ENCODE measurements at places on chromosomes 3 and 15.

DNA sequence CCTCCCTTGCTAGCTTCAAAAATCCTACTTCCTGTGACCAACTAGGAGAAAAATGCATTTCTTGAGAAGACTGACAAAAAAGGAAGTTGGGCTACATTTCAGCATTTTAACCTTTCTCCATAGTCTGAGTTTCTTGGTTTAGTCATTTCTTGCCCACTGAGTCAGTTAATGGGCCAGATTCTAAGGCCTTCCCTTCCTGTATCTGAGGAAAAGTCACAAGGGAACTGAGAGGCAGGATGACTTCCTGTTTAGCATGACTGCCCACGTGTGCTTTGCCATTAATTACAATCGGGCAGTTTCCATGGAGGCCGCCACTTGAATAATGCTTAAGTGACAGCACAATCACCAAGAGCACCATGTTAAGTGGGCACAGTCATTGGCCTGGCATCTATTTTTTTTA is 794.4 kb upstream of the LMCD1 start:
- DNase-seq, result no peak

- no peak for DNase-seq
Measured at GRCh38 chr15:41024885-41025284, 71.6 kb downstream of the CHAC1 start.

GRCh38 chr3:46571684-46572083 is 5.6 kb upstream of the LRRC2 start:
- no peak for DNase-seq

DNA sequence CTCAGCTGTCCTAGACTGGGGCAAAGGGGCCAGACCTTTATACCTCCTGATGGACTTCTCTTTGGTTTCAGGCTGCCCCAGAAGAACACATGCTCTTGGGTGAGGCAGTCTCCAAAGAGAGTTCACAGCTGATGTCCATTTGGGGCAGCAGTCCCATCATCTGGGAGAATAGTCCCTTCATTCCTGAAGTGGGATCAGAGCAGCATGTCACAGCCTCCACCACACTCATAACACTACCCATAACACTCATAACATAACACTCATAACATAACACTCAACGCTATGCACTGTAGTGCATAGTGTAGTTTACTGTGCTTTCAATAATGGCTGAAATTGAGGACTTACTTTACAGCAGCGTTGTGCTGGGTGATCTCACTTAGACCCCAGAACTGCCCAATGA is 36.7 kb upstream of the PLCL2 start:
- no peak for DNase-seq

- peak; percentile 25 for DNase-seq
Measured at GRCh38 chr3:36911990-36912804, 32.7 kb downstream of the TRANK1 start.

- no peak for DNase-seq
Measured at GRCh38 chr15:39135989-39136388, 444.9 kb upstream of the THBS1 start.

- DNase-seq, result no peak
Measured at GRCh38 chr3:101829874-101830273, 19.4 kb upstream of the NFKBIZ start.

DNA sequence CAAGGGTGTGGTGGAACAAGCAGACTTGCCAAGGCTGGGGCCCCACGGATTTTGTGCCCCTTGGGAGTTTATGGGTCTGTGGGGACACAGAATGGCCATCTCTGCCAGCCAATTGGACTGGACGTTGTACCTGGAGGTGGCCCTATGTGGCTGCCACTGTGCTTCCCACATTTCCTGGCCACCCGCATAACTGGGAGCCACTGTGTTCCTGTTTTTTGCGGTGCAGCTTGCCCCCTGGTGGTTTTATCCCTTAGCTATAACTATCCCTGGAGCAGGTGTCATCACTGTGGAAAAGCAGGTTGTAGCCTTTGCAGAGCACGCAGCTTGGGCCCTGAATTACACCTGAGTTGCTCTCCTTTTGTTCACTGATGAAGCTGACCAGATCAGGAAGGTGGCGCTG is 306.3 kb downstream of the ZPLD1 start:
- DNase-seq, result no peak

- DNase-seq, result no peak
Measured at GRCh38 chr3:131193641-131194238, 167.1 kb downstream of the NEK11 start.

DNA sequence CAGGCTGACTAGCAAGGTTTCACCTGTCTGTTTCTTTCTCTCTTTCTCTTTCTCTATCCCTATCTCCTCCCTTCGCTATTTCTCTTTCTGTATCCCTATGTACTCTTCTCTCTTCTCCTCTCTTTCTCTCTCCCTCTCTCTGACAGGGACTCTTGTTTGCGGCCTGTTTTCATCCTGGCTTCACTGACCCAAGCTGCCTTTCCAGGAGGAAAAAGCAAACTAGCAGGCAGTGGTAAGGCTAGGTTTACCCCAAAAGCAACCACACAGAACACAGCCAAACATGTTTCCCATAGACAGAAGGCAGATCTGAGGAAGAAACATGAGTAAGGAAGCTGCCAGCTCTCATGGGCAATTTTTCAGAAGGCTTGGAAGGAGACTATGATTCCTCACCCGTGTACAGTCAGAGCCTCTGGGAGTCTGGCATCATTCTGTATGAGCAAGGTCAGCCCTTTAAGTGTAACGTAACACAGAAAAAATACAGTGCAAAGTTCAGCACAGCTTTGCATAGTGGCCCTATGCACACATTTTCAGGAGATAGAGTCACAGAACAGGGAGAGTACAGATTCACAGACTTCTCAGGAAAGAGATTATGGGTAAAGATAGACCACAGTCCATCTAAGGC is 61.0 kb downstream of the OCA2 start:
- no peak for DNase-seq

GRCh38 chr3:30221619-30222018 is 384.8 kb upstream of the TGFBR2 start:
- DNase-seq, result no peak

- no peak for DNase-seq
Measured at GRCh38 chr3:51683566-51683965, 12.5 kb downstream of the TEX264 start.

GRCh38 chr3:51941463-51941797 is 274 bp downstream of the RRP9 start:
- DNase-seq, result no peak

GRCh38 chr3:174465177-174465576 is 394.0 kb upstream of the NAALADL2 start:
- DNase-seq, result no peak

- DNase-seq, result no peak
Measured at GRCh38 chr3:46959161-46959511, 17.4 kb downstream of the CCDC12 start.

DNA sequence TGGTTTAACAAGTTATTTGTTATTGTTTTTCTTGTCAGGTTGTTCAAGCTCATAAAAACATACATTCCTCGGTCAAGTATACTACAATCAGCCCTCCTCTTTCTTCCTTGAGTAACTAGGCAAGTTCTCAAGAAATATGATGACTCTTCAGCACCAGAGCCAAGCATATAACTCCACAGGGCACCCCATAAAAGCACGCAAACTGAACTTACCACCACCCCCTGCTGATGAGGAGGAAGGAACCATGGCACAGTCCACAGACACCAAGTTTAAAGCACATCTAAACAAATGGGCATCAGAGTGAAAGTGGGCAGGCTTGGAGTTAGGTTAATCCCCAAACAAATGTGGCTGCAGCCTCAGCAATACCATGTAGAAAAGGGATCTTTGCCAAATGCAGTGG is 5.3 kb downstream of the IP6K2 start:
- DNase-seq, result no peak

DNA sequence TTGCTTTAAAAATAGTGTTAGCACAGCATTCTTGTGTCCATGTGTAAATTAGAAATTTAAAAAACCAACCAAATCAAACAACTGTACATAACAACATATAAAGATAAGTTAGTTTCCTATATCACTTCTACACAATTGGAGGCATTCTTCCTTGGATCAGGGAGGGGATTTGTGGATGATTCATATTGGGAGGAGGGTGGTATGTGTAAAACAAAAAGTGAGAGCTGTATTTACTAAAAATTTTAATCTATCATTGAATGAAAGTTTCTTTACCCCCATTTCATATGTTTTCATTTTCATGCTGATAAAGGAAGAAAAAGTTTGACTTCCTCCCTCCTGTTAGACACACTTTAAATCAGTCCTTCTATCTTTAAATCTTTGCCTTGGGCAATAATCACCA is 325.0 kb downstream of the SATB1 start:
- no peak for DNase-seq

- DNase-seq, result no peak
Measured at GRCh38 chr3:8152821-8153418, 348.7 kb upstream of the LMCD1 start.

DNA sequence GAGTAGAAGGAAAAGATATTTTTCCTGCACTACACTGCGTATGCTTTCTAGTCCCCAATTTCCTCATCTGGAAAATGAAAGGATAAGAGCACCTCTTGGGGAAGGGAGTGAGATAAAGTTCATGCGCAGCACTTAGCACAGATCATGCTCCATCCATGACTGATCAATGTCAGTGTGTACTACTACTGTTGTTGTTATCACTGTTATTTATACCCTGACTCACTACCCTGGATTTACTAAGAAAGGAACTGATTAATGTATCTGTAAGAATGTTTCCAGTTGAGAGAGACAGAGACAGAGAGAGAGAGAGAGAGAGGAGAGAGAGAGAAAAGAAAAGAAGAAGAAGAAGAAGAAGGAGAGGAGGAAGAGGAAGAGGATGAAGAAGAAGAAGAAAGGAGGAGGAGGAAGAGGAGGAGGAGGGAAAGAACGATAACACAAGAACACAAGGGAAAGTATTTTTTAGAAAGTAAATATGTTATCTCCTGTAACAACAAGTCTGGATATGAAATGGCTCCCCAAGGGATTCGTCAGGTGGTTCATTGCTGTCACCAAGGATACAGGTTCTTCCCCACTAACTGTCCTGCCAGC is 212.2 kb upstream of the PROK2 start:
- no peak for DNase-seq

DNA sequence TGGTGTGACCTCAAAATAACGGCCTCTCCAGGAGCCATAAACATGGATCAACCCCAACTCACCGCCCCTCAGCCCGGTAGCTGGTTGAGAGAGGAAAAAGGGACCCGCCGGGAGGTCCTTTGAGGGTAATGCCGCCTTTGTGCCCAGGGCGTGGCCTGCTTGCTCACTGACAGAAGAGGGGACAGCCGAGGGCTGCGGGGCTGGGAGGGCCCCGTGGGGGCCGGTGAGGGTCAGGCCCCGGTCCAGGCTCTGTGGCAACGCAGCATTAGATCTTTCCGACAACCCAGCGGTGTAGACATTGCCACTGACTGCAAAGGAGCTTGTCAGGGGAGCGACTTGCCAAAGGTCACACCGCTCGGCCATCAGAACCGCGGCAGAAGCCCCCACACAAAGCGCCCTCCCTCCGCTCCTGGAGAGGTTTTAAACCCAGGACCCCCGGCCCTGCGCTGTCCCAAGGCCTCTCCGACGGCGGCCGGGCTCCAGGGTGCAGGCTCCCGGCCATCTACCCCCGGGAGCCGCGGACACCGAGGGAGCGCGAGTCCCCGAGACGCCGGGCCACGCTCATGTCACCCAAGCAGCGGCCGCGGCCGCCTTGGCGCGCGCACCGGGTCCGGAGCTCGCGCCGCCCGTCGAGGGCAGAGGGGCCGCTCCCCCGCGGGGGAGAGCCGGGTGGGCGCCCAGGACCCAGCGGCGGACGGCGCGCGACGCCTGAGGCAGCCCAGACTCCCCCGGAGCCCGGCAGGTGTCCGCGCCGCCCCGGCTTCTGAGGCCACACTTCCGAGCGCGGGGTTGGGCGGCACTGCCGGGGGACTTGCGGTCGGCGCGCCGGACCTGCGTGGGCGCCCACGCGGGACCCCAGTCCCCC is 975 bp downstream of the PCSK6 start:
- no peak for DNase-seq

- DNase-seq, result no peak
Measured at GRCh38 chr3:53534676-53535400, 40.4 kb downstream of the CACNA1D start.

DNA sequence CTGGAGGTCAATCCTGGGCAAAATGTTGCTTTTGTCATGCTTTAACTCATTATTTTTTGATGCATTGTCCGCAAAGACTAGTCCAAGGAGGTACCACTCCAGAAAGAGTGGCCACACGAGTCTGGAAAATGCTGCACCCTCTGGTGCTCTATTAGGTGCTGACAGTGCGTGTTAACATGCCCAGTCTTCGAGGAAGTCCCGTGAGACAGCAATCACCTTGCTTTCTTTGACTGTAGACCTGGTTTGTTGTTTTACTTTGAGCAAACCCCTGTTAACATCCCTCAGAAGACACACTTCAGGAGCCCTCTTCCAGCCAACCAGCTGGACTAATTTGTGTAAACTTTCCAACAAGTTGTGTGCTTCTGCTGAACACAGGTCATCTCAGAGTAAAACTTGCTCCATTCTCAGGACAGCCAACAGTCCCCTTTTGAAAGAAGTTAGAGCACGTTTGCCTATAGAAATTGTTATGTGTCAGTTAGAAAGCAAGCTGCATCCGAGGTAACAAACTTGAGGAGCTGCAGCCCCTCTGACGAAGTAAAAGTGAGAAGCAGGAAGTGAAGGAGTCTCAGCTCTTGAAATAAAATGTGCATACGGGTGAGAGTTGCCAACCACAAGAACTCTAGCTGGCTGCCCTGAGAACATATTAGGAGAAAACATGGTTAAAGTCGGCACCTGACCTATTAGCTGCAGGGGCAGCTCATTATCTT is 205.0 kb downstream of the LPP start:
- no peak for DNase-seq

- no peak for DNase-seq
Measured at GRCh38 chr15:67103432-67103831, 38.0 kb downstream of the SMAD3 start.

DNA sequence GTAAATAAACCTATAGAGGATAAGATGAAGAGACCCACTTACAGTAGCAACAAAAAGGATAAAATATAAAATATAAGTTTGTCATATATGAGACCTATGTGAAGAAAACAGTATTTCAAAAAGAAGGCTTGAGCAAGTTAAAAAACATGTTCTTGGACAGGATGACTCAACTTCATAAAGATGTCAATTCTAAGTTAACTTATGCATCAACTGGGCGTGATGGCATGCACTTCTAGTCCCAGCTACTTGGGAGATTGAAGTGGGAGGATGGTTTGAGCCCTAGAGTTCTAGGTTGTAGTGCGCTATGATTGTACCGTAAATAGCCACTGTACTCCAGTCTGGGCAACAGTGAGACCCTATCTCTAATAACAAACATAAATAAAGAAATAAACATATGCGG is 59.7 kb downstream of the PDCD6IP start:
- no peak for DNase-seq

GRCh38 chr3:184237211-184237610 is 7.8 kb downstream of the VWA5B2 start:
- no peak for DNase-seq

DNA sequence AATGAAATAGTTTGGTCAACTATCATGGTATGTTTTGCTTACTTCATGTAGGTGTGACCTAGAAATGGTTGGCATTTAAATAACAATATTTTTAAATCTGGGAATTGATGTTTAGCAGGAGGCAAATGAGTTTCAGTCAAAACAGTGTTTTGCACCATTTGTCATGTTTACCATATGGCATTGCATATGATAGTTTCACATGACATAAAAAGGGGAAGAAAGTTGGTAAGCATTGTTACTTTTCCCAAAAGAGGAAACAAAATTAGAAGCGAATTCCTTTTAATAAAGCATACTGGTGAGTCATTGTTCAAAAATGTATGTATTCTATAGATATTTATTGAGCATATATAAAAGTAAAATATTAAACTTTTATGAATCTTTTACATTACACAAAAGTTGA is 2.3 kb downstream of the RNF13 start:
- DNase-seq, result no peak

Measured in effector CD4-positive, alpha-beta T cell (primary cell).